Left colon (tissue), 2 donors: ENCODE measurements at places on chromosomes 6 and 20. TPM values are rescaled to one million over a fixed set of nuclear protein-coding genes. Genes with fewer than 3 reads are reported as not detected.

Gene BMP6
- 2.1 TPM for total RNA-seq

DNA sequence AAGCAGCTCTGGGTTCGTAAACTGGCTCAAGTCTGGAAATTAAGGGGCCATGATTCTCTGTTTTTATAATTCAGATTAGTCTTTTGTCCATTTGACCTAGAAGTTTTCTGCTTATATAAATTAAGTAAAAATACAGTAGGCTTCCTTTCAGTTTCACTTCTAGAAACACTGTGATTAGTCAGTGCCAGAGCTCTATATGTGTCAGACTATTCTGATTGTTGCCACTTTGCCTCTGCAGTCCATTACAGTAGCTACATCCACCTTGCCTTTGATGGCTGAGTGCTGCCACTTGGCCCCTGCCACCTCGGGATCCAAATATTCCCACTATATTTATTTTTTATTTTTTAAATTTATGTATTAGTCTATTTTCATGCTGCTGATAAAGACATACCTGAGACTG lies 7.9 kb downstream of the ZC2HC1B start:
- no peak for DNase-seq

- no peak for DNase-seq
Observed at GRCh38 chr6:134317471-134318131, at the start of gene SGK1. TSS of gene SGK1 (minus strand) at chr6:134318112. CDS start at chr6:134317460, 652 bp downstream.

Gene GJE1
- total RNA-seq, result not detected

DNA sequence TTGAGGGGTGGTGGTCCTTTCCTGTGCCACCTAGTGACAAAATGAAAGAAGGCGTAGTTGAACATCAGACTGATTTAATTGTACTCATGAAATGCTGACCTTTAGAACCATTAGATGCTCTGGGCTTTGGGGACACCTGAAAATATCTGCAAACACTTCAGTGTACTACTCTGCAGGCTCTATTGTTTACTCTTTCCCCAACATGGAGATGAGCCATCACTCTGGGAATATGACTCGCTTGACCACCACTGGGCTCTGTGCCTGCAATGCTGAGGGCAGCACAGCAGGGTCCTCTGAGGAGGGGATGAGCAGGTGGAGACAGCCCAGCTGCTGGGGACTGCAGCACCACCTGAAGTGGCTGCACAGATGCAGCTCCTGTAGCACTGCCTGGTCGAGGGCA lies 74.8 kb upstream of the SLC24A3 start:
- DNase-seq, result no peak

Gene BANF2
- not detected for total RNA-seq

DNA sequence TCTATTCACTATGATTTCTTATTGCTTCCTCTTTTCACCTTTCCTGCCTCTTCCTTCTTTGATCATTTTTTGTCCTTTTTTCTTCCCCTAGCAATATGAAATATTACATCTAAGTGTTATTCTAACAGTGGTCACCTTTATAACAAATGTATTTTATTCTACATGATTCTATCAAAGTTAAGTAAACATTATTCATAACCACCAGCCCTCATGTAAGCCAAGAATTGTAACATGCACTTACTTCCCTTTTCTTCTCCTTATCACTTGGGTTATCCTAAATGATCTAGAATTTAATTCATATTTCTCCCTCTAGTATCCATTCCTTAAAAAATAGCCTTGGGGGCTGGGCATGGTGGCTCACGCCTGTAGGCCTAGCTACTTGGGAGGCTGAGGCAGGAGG lies 88.3 kb upstream of the SLC22A23 start:
- no peak for DNase-seq

Gene SUMO4
- 2.7 TPM for total RNA-seq

GRCh38 chr6:51021171-51021570 lies 202.5 kb downstream of the TFAP2B start:
- no peak for DNase-seq

Gene ZBTB46
- 3.0 TPM for total RNA-seq

DNA sequence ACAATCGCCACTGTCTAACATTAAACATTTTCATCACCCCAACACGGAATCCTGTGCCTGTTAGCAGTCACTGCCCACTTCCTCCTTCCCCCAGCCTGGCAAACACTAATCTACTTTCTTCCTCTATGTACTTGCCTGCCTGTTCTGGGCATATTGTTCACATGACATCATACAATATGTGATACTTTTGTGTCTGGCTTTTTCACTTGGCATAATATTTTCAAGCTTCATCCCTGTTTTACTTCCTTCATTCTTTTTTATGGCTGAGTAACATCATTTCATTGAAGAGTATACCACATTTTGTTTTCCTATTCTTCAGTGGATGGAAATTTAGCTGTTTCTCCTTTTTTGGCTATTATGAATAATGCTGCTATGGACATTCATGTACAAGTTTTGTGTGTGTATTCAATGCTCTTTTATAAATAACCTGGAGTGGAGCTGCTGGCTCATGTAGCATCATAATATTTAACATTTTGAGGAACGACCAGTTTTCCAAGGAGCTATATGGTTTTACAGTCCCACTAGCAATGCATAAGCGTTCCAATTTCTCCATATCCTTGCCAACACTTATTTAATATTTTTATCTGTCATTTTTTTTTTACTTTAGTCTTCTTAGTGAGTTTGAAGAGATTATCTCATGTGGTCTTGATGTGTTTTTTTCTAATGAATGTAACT lies 360.1 kb downstream of the HDGFL1 start:
- no peak for DNase-seq

Gene ANKRD6
- 3.1 TPM for total RNA-seq

DNA sequence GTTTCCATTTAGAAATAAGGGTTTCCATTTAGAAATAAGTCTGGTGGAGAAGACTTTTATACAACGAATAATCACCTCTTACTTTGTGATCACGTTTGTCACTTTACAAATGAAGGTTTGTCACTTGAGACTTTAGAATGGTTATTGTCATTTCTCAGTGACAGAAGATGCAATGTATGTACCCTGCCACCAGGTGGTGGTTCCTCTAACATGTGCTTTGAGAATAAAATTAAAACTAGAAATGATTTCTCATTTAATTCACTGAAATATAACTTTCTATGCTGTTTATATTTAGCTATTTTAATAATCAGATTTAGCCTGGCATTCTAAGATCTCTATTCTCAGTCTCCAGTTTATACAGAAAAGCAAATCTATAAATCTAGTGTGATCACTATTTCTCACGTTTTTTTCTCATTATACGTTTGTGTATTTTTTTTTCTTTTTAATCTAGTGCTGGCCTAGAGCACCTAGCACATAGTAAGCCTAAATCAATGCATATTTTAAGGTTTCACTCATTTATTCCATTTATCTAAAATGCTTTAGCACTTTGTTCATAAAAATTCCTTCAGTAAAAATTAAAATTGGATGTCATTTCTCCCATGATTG lies 57.4 kb upstream of the TFAP2D start:
- DNase-seq, result no peak

- peak; percentile 99 for DNase-seq
Observed at GRCh38 chr6:43174263-43175112, 3.4 kb downstream of the SRF start.

- DNase-seq, result no peak
Observed at GRCh38 chr6:137282254-137282653, 63.1 kb upstream of the IFNGR1 start.

DNA sequence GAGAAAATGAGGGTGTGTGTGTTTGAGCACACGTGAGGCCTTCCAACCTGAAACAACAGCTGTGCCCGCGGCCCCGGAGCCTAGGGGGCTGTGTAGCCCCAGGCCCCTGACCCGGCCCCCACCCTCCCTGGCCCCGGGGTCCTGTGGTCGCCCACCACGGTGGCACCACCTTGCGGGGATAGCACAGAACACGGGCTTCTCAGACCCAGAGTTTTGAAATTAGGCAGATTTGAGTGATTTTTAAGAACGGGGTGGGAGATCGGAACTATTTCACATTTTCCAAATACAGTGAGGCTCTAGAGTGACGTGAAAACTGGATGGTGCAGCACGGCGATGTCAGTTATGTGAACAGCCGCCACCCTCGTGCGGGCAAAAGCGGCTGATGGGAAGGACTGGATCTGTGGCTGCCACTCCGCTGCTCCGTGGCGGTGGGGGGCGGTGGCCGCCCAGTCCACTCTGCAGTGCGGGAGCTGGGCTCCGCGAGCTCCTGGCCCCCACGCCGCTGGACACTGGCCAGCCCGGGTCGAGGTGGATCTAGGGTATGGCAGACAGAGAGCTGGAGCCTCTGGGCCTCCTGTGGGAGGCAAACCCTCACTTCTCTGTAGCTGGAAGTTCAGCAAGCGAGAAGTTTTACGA lies 17.3 kb upstream of the BHLHE23 start:
- no peak for DNase-seq

DNA sequence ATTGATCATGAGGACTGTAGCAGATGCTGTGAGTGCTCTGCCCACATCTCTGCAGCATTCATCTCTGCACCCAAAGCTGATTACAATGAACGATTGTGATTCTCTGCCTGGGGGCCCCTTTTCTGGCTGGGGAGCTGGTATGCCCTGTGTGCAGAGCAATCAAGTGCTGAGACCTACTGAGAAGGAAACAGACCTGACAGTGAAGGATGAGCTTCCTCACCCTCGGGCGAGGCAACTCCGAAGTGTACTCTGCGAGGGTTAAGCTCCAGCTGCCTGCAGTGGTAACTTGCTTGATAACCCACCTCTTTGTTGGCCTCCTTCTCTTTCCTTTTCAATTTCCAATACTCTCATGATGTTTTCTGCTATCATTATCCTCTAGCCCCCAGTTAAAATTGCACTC lies 289.7 kb upstream of the RNF24 start:
- DNase-seq, result no peak

- no peak for DNase-seq
Observed at GRCh38 chr6:15511248-15512125, 151.3 kb downstream of the DTNBP1 start.

Gene CST5
- not detected for total RNA-seq

Gene STMND1
- total RNA-seq, result 0.92 TPM

Gene BPIFA1
- total RNA-seq, result not detected

DNA sequence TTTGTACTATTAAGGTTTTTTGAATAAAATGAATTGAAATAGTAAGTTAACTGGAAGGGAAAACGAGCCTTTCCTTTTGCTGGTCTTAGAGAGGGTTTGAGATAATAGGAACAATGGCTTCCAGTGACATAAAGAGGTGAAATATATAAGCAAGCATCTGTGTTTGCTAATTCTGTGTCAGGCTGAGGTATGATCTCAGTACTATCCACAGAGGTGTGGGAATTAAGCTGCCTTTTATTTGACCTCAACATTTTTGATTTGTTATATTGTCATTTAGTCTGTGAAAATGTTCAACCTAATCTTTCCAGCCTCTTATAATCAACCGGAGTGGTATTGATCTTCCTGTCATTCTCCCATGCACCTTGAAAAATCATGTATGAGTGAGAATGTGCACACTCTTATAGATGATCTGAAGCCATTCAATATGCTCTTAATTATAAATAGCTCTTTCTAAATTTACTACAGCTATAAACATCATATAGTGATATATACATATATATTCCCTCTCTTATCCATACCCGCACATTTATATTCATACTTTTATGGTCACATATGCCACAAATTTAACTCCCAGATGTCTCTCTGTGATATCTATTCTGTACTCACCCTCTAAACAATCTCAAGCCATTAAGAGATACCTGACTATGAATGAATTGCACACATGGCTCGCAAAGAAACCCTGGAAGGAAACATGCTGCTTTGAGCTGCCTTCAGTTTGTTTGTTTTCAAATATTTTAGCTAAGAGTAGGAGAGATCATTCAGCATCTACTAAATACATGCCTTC lies 754.7 kb upstream of the NRSN1 start:
- no peak for DNase-seq

DNA sequence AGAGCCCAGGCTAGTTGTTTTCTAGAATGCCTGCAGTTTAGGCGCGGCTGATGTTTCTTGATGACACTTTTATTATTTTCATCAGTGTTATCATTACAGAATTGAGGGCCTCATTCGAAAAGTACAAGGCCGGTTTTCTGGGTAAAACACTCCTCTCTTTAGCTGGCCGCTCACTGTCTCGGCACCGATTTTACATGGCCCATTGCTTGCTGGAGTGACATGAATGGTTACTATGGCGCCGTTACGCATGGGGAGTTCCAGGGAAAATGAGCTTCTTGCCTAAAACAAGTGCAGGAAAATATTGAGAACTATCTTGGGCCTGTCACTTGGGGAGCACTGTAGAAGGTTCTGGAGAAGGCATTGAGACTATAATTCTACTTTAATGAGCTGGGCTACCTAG lies 317.8 kb downstream of the CDH4 start:
- no peak for DNase-seq

DNA sequence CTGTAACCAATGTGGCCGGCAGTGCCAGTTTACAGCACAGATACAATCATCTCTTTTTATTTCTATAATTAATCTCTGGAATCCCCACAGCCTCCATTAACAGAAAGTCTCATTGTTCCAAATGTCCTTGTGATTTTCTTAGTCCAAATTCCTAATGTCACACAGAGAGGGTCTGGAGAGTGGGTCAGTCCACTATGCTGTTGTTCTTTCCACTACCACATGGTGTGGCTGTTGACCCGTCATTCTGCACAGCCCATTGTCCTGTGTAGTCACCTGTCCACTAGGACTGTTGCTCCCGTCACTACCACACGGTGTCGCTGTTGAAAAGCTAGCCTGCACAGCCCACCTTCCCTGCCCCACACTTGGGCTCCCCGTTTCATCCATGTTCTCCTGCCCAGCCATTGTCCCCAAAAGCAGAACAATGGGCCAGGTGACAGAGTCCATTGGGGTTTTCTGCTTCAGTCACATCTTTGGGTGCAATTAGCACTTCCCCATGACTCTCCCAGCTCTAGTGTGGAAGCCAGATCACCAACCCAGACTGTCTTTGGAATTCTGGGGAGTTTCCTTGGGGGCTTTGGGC lies 8.6 kb upstream of the LBP start:
- no peak for DNase-seq

GRCh38 chr6:125718109-125718508 lies 31.3 kb upstream of the HEY2 start:
- DNase-seq, result no peak
